ENCODE measurements at places on chromosomes 12 and 14.

- no peak for DNase-seq
These were observed 26.4 kb upstream of the STAB2 start for GRCh38 chr12:103560604-103561101.

DNA sequence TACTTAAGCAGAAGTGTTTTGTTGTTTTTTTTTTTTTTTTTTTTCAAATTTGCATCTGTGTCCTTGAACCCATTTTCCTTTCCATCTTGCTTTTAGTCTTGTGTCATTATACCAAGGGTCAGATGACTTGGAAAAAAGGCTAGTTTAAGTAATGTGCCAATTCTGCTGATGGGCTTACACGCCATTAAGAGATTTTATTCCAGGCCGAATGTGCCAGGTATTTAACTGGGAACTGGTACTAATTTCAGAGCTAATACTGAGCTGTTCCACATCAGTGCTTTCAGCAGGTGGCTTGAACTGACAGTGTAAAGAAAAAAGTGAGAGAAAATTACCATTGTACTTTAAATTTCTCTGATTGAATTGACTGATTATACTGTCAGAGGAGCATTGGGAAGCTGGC lies 224.9 kb downstream of the NPAS3 start:
- no peak for DNase-seq

DNA sequence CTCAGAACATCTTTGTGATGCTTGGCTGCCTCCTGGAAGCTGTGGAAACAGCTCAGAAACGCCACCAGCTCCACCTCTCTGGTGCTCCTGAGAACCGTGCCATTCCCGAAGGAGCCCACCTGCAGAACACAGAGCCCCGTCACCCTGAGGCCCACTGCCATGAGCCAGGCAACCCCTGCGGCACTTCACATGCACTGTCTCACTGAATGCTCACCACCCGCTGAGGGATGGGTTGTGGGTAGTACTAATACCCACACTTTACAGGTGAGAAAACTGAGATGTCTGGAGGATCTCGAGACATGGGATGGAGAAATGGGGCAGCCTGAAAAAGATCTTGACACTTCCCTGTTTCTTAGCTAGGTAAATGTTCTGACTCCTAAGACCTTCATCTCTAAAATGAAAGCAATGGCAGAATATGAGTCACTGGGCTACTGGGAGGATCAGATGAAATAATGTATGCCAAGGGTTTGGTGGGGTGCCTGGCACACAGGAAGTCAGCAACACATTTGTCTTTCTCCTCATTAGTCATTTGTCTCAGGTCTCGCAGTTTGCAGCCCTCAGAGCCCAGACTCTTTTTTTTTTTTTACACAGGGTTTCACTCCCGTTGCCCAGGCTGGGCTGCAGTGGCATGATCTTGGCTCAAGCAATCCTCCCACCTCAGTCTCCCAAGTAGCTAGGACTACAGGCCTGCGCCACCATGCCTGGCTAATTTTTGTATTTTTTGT lies 5.3 kb downstream of the OASL start:
- no peak for DNase-seq

GRCh38 chr12:47270782-47271664 lies 191.3 kb upstream of the AMIGO2 start:
- peak; percentile 53 for DNase-seq

DNA sequence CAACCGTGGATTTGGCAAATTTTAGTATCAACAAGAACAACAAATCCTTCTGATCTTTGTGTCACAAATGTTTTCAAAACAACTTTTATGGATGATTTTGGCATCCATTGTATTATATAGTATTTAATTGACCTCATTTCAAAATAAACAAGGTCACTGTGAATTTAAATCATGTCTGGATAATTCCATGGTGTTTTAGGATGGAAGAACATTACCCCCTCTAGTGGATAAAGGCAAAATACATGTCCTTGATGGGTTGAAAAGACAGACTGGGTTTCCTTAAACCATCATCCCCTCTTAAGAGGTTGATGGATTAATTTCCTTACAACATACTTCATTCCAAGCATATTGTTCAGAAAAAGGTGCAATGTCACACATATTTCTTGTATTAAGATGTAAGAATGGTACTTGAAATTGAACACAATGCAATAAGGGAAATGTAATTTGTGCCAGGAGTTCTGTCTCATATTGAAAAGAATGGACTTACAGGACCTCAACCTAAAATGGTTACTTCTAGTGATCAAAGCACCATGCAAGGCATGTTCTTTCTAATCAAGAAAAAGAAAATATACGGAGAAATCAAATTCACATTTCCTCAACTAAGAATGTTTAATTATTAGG lies 352.0 kb downstream of the BCAT1 start:
- DNase-seq: no peak

GRCh38 chr12:104272938-104273337 lies 30.6 kb upstream of the EID3 start:
- DNase-seq: no peak

GRCh38 chr12:4270831-4271716 lies 2.5 kb upstream of the CCND2 start:
- DNase-seq: no peak

DNA sequence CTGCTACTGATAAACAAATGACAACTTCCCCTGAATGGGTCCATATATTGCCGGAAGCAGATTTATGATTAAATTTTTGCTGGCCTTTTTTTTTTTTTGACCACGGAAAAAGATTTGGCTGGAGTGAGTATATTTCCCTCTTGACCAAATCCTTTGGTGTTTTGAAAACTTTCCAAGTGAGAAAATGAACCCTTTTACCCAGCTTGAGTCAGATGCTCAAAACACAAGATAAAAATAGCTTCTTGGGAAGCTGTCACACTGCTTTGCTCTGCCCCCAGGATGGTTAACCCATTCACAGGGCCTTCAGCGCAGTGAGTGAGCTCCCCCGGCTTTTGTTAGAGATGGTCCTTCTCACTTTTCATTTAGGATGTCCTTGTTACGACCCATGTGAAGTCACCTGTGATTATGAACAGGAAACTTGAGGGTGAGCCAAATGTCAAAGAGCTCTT lies 224.3 kb downstream of the PELI2 start:
- DNase-seq: no peak

DNA sequence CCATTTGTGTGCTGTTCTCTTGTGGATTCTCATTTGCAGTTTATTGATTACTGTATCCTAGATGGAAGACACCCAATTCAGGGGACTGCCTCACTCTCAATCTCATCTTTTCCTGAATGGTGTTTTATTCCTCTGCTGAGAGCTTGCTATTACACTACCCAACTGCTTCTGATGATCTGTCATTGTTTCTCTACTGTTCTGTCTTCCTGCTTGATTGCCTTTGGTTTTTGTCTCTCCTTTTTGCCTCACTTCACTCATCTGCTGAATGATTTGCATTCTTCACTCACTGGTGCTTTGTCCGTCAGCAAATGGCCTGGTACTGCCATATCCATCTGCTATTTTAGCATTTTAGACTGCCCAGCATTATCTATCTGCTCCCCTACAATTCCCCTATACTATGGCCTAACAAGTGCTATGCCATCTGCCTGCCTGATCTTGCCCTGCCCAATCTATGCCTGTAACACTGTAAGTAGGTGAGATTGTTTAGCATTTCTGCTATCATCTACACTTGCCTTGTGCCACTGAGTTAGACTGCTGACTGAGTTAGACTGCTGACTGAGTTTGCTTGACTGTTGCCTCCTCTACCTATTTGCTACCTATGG lies 335.1 kb downstream of the GPHN start:
- DNase-seq: no peak

- no peak for DNase-seq
These were observed 252.9 kb downstream of the DPF3 start for GRCh38 chr14:72640911-72641485.

DNA sequence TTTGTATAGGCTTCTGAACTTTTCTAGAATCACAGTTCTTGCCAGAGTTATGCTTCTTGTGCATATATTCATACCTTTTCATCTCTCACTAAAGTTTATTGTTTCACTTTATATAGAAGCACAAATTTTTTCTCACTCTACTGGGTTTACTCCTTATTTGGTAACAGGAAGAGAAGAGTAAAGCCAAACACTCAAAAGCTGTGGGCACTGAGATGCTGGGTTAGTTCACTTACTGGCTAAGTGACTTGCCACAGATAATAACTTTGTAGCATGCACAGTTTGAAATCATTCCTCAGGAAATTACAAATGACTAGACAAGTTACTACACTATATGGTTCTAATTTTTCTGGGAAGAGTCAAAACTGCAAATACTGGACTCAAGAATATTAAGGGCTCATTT lies 7.8 kb downstream of the HIGD1C start:
- DNase-seq: no peak

- no peak for DNase-seq
These were observed 13.6 kb upstream of the FOXJ2 start for GRCh38 chr12:8018666-8019581.
